Brain microvascular endothelial cell (primary cell): ENCODE measurements at places on chromosomes 3 and 15.

DNA sequence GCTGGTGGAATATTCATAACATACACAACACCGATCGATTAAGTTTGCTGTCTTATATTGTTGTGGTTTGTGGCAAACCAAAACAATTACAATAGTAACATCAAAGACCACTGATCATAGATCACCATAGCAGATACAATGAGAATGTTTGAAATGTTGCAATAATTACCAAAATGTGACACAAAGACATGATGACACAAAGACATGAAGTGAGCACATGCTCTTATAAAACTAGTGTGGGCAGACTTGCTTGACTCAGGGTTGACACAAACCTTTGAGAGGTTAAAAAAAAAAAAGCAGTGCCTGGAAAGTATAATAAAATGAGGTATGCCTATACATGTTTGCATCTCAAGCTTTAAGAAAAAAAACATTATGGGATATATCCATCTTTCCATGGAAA, 130.3 kb downstream of the NR1I2 start:
- no peak for DNase-seq

- DNase-seq: no peak
These were observed 1.7 kb downstream of the MEIS2 start for GRCh38 chr15:37098468-37099318.

- DNase-seq: no peak
These were observed 78.0 kb downstream of the ALCAM start for GRCh38 chr3:105444725-105445124.

DNA sequence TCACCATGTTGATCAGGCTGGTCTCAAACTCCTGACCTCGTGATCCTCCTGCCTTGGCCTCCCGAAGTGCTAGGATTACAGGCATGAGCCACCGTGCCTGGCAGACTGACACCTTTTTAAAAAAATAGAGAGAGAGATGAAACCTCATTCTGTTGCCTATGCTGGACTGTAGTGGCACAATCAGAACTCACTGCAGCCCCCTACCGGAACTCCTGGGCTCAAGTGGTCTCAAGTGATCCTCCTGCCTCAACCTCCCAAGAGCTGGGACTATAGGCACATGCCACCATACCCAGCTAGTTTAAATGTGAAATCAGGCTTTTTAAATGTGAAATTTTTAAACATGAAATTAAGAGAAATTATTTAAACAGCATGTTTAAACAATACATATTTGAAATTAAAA, 265.2 kb upstream of the UBE2E1 start:
- no peak for DNase-seq

GRCh38 chr15:80615783-80616391, 79.2 kb upstream of the ABHD17C start:
- no peak for DNase-seq

DNA sequence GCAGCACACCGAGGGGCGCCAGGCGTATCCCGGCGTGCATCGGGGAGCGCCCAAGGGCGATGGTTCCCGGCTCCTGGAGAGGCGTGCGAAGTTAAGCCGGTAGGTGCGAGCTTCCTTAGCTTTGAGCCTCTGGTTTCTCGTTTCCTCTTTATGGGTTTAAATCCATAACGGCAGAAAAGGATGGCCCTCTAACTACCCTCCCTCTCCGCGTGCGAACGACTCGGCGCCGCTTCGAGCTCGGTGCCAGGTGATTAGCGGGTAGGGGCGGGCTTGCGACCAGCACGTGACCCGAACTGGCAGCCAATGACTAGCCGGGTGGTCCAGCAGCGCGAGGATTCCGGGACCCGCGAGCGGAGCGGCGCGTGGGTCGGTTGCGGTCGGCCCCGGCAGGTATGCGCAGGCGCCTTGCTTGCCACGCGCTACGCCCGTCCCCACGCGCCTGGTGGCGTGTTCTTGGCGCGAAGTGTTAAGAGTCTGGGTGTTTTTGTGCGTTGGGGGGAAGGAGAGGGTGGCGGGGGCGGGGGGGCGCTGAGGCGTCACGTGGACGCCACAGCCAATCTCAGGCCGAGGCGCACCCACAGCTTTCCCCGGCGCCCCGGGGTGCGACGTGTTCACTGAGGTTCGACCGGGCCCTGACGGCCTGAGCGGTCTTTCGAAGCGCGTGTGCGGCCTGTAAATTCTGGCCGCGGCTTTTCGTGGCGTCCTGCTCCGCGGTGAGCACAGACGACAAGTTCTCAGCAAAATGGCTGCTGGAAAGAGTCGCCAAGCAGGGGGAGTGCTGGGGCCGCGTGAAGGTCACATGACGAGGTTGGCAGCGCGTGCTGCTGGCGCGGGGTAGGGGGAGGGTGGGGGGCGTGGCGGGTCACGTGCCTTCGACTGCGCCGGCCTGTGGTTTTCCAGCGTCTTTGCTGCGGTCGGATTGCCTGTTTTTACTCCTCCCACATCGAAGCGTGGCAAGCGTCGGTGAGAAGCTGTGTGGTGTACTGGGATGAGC, 38.7 kb upstream of the MGA start:
- peak; percentile 76 for DNase-seq

DNA sequence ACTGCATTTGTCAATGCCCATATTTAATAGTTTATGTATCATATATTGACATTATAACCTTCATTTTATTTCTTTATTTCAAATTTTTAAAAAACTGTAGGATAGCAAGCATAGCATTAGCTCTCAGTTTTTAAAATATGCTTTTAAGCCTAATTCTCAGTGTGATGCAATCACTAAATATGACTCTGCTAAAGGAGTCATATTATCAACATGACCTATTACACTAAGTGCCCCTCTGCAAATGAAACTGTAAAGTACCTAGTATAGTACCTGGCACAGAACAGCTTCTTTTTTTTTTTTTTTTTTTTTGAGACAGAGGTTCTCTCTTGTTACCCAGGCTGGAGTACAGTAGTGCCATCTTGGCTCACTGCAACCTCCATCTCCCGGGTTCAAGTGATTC, 179.4 kb upstream of the CGNL1 start:
- no peak for DNase-seq

DNA sequence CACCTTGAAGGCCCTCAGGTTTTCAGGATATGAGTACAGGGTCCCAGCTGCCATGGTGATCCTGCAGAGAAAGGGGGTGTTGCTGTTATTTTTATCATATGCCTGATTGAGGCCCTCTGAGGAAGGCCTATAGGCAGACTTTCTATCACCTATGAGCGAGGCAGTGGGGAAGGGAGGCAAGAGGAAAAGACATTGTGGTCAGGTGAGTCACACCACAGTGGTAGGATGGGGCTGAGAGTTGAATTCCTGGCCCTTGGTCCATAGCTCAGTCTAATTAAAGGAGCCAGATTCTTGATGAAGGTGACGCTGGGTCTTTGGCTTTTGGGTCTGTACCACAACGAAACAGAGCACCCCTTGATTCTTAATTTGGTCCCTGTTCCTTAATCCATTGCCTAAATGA, 72.7 kb downstream of the ZNF621 start:
- peak; percentile 11 for DNase-seq

DNA sequence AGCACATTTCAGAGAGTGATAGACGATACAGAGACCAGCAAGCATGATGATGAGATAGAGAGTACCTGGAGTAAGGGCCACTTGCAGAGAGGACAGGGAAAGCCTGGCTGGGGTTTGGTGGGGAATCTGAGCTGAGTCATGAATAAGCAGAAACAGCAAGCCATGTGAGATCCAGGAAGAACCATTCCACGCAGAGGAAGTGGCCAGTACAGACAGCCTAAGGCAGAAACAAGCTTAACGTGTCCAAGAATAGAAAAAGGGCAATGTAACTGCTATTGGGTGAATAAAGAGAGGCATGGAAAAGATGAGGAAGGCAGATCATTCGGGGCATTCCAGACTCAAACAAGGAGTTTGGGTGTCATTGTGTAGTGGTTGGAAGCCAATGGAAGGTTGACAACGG, 816.3 kb upstream of the CFAP20DC start:
- peak; percentile 13 for DNase-seq

DNA sequence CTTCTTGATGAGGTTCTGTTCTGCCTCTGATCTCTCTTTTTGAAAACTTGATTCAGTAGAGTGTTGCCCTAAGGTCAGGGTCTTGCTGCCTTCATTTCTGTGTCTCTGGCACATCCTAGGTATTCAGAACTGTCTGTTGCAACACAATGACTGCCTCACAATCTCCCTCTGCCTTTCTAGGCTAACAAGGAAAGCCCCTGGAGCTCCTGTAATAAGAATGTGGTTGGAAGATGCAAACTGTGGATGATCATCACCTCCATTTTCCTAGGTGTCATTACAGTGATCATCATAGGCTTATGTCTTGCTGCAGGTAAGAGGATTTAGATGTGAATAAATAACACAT, 7.0 kb downstream of the C3orf52 start:
- DNase-seq: no peak

GRCh38 chr3:24943961-24944360, 449.3 kb upstream of the THRB start:
- peak; percentile 28 for DNase-seq

DNA sequence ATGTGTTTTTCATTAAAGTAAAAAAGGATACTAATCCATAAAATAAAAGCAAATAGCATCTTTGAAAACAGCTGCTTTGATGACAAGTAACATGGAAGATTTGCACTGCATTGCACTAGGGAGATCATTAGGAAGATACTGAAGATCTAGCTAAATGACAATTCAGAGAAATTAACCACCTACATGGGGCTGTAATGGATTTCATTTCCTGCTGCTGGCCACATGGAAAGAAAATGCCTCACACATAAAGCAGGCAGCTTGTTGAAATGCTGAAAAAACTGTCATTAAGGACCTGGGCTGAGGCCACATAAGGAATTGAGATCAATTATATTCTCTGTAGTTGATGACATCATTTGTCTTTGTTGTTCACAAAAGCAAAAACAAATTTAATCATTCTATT, 94.1 kb downstream of the PYDC2 start:
- no peak for DNase-seq

DNA sequence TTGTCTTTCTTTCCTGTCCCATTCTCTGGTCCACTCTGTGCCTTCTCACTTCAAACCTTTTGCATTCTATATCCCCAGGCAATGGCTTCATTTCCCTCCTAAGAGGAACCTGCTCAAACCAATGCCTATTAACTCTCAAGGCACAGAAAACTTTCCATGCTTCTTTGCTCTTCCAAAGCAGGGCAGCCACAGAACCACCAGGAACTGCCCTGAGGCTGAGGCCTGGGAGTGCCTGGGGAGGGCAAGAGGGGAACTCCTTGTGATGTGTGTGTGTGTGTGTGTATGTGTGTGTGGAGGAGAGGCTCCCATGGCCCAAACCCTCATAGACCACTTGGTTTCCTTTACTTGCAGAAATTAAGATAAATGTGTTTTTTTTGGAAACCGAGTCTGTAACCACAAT, 14.1 kb upstream of the PGPEP1L start:
- DNase-seq: no peak

GRCh38 chr15:58447271-58448010, 15.7 kb downstream of the LIPC start:
- DNase-seq: peak; percentile 94
